ENCODE measurements at places on chromosomes 12 and 14. TPM values are rescaled to one million over a fixed set of nuclear protein-coding genes. Genes with fewer than 3 reads are reported as not detected.
A peak's percentile ranks its signal among the peaks of the same experiment; 100 is the strongest.

GRCh38 chr12:95966287-95966870 is 23.2 kb downstream of the AMDHD1 start:
- H3K27me3 ChIP-seq = no peaks in the 10 kb centered on the region
- DNase-seq = no peak
- no peaks in the 10 kb centered on the region for H3K36me3 ChIP-seq
- no peaks in the 10 kb centered on the region for H3K4me1 ChIP-seq

DNA sequence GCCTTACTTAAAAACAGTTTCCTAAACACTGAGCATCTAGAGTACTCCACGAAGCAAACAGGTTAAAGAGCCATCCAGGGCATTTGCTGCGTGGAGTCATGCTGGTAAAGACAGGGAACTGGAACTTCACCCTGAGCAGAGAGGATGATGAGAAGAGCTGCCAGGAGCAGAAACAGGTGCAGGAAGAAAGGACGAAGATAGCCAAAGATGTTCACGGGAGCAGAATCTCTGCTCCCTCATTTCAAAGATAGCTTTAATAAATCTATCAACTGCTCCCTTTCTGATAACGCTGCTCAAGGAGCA is 280.8 kb upstream of the FKBP4 start:
- DNase-seq = no peak
- no peaks in the 10 kb centered on the region for H3K4me1 ChIP-seq
- no peak overlapping the region for H3K27ac ChIP-seq

DNA sequence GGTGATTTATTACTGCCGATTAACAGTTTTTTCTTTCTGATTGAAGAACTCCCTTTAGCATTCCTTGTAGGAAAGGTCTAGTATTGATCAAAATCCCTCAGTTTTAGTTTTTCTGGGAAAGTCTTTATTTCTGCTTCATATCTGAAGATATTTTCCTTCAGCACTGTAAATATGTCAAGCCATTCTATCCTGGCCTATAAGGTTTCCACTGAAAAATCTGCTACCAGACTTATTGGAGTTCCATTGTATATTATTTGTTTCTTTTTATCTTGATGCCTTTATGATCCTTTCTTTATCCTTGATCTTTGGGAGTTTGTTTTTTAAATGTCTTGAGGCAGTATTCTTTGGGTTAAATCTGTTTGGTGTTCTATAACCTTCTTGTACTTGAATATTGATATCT is 55.0 kb upstream of the TMTC1 start:
- no peak overlapping the region for H3K4me3 ChIP-seq
- DNase-seq = no peak
- H3K27ac ChIP-seq = no peak overlapping the region
- no peaks in the 10 kb centered on the region for H3K36me3 ChIP-seq

The ACOT2 gene
- 125 TPM for total RNA-seq

GRCh38 chr14:24673059-24673458 is 39.1 kb upstream of the GZMB start:
- H3K4me1 ChIP-seq = no peaks in the 10 kb centered on the region
- H3K27me3 ChIP-seq = peaks cover 7% of the 10 kb centered on the region
- H3K4me3 ChIP-seq = no peak overlapping the region
- no peaks in the 10 kb centered on the region for H3K36me3 ChIP-seq

The SYT1 gene
- 12.7 TPM for total RNA-seq

- no peak for DNase-seq
- H3K4me1 ChIP-seq = no peaks in the 10 kb centered on the region
- H3K4me3 ChIP-seq = no peak overlapping the region
- no peak overlapping the region for H3K27ac ChIP-seq
These were observed 73.5 kb upstream of the VASH1 start for GRCh38 chr14:76687611-76688382.

DNA sequence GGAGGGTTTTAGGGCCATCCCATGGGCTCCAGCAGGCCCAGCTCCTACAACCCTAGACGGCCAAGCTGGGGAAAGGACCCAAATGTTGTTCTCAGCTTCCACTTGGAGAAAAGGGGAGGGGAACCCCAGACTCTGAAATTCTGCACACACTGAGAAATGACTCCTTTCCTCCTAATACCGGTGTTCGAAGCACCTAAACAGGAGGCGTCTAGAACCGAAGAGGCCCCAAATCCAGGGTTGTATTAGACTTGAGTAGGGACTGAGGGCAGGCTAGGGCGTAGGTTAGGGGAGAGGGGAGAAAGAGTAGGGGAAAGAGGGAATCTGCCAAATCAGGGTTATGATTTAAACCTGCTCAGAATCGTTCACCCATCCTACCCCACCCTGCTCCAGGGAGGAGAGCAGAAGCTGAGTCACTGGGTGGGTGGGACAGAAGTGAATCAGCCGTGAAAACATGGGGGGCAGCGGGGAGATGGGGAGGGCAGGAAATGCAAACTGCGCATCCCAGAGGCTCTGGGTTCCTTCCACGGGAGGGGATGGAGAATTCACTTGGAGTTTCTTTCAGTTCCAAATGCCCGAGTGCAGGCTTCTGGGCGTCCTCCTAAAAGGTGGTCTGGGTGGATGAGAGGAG is 1.0 kb downstream of the IGFBP6 start:
- peak; percentile 86 for DNase-seq
- H3K27me3 ChIP-seq = no peaks in the 10 kb centered on the region
- peaks cover 30% of the 10 kb centered on the region for H3K4me1 ChIP-seq
- peak overlapping the region; percentile 69 for H3K4me3 ChIP-seq
